ENCODE measurements at places on chromosomes 3 and 15.

- peak; percentile 79 for DNase-seq
Measured at GRCh38 chr15:74375303-74375693, 7.9 kb upstream of the CYP11A1 start.

- DNase-seq = peak; percentile 28
Measured at GRCh38 chr3:178718995-178719635, 182.9 kb downstream of the KCNMB2 start.

GRCh38 chr3:54086652-54087405, 35.5 kb upstream of the CACNA2D3 start:
- DNase-seq = no peak

GRCh38 chr15:68830141-68830785, 9.6 kb upstream of the ANP32A start:
- no peak for DNase-seq

DNA sequence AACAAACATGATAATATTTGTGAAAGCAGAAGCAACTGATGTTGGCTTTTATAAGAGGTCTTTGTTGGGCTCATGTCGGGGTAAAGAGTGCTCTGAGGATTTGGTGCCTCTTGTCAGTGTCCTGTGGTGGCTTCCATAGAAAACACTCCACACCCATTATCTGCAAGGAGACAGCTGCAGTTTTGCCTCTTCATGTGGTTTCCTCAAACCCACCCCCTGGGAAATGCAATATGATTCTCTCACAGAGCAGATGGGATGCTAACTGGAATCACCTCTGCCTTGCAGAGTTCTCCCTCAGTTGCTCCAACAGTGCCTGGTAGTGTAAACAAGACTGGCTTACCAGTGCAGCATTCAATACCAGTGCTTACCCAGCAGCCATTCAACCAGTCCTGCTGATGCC, 771.4 kb upstream of the CFAP20DC start:
- peak; percentile 17 for DNase-seq

DNA sequence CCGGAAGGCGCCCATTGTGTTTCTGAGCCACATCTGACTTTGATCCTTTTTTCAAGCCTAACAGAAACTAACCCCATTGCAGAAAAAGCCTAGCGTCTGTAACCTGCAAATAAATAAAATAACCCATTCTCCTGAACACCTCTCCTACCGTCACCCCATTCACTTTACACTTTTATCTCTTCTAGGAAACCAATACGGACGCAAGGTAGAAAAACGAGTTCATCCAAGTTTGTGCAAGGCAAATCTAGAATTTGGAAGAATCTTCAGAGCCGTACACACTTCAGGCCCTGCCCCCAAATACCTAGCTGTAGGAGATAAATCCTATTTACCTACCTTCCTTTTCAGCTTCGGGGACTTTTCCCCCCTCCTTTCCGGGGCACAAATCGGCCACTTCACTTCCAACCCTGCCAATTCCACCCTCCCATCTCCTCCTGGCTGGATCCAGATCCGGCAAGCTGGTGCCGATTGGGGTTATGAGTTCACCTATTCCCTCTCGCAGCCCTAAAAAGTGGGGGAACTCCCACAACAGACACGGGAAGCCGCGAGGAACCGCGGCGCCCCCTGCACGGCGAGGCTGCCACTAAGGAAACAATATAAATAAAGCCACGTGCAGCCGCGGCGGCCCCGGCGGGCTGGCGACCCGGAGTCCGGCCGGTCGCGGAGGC, 987 bp downstream of the PRTG start:
- peak; percentile 31 for DNase-seq

- DNase-seq = peak; percentile 82
Measured at GRCh38 chr3:130963878-130964277, 62.7 kb downstream of the ASTE1 start.

DNA sequence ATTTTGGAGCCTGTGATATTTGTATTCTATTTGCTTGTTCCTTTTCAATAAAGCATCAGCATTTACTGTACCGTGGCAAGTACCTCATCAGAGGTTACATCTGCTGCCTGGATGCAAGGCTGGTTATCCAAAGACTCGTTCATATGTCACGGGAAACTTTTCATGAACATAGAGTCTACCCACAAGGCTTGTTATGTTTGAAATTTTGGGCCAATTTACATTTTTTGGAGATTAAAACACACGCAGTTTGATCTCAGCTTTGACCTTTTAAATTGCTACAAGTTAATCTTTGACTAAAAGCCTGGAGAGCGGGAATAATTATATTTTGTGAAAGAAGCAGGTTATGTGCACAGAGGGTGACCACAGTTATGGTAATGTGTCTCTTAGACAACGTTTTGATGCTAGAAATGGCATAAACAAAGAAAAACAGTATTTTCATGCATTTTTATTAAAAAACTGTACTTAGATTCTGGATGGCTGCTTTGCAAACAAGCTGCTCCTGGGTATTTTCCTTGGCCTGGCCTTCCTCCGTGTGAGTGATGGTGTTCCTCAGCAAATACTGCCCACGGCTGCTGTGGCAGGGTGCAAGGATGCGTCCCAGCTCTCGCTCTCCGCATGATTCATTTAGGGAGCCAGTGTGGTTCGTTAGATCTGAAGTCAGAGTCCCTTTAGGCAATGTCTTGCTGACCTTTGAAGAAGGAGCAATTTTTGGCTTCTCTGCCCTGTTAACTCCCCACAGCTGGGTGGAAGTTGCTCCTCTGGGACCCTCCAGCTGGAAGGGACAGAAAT, 27.1 kb downstream of the CHST2 start:
- peak; percentile 93 for DNase-seq

GRCh38 chr15:40470423-40471104, at the start of gene CHST14:
CHST14 (plus strand) TSS chr15:40470984; CDS start chr15:40471214, 230 bp downstream.
- peak; percentile 62 for DNase-seq

DNA sequence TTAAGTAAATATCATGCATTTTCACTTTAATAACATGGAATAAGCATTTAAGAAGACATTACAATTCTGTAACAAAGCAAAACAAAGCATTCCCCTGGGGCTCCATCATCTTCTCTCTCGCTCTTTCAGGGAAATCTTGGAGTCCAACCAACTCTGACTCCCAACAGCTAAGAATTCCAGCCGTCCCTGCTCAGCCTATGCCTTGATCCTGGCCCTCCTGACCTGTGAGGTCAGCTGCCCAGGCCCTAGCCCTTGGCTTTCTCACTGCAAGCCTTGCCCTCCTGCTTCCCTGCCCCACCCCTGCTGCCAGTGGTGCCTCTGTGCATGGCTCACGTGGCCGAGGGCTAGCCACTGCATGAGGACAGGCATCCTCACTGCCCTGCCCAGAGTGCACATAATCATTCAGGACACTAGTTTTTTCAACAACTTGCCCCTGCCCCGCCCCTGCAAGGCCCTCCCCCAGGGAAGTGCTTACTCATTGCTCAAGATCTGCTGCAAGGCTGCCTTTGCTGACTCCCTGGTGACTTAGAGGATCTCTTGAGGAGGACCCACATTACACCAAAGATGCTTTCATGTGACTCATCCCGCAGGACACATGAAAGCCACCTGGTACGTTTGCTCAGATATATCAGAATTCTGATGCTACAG, 37.6 kb downstream of the MTMR10 start:
- DNase-seq = peak; percentile 92
